ENCODE measurements at places on chromosomes 4 and X.

GRCh38 chr4:29970626-29971025 is 749.5 kb upstream of the PCDH7 start:
- DNase-seq = no peak

DNA sequence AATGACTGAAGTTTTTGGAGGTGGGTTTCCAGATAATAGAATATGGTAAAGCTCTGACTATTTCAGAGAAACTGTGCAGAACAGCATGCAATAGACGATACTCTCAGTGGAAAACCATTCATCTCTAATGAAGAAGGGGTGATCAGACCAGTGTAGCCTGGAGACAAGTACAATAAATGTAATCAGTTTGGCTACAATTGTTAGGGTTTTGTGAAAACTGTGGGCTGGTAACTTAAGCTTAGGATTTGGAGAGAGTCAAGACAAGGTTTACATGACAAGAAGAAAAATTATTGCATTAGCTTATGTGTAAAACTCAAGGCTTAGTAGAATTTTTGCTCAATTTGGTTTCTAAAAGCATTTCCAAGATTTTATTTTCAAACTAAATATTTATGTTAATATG is 241.5 kb upstream of the ANKRD50 start:
- DNase-seq = no peak

DNA sequence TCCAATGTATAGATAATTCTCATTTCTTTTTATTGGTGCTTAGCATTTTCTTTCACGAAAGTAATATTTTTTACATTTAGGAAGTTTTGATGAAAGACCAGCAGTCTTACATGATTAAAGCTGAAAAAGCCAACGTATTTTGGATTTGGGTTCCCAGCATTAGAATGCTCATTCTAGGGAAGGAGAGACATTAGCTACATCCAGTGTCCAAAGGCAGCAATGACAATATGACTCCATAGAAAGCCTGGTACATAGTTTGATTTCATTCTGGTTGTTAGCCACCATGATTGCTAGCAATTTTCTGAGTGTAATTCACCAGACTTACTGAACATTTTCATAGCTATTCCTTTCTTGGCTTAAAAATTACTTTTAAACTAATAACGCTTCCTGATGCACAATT is 1397.5 kb downstream of the PCDH7 start:
- no peak for DNase-seq

GRCh38 chr4:86302251-86302650 is 57.6 kb downstream of the MAPK10 start:
- DNase-seq = no peak

GRCh38 chr4:29770627-29771026 is 949.5 kb upstream of the PCDH7 start:
- no peak for DNase-seq

Measured in stimulated activated CD8-positive, alpha-beta memory T cell treated with anti-CD3 and anti-CD28 coated beads, Interleukin-12 subunit alpha, Interleukin-12 subunit beta, amount 100 ng/mL, for 1 hour (primary cell).